GM23338 (cell line): ENCODE measurements at places on chromosomes 7 and 10.

GRCh38 chr10:43728425-43728824 is 79.7 kb upstream of the ZNF32 start:
- DNase-seq, result peak; percentile 6

DNA sequence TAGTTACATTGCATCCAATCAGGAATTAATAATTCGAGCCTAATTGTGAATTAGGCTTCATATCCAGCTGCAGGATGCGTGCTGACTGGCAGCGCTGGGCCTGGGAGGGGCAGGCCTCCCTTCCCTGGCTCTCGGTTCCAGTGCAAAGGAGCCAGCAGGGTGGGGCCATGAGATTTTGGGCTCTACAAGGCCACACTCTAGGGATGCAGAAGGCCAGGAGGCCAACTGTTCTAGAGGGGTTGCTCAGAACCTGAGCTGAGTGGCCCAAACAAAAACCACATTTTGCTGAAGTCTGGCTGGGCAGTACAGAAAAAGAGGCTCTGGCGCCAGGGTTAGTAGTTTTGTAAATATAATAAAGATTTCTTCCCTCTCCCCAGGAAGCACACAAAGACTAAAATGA is 72.3 kb downstream of the CLEC2L start:
- no peak for DNase-seq

DNA sequence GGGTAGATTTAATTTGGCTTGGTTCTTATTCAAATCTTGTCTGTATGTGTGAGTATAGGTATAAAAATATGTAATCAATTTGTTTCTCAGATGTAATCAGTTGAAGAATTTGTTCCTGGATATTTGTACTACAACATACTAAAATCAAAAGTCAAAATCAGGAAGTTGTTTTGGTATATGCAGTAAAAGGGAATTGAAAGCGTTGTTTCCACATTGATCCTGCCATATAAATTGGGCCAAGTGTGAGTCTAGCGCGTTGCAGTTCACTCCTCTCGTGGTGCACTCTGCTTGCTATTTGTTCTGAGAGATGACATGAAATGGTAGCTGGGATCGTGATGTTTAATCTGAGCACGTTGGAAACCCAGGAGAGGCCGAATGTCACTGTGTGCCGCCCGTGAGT is 55.9 kb downstream of the SHH start:
- DNase-seq, result no peak

GRCh38 chr7:28705350-28705749 is 252.8 kb downstream of the TRIL start:
- DNase-seq, result no peak

GRCh38 chr7:10889266-10889898 is 84.3 kb upstream of the PHF14 start:
- peak; percentile 77 for DNase-seq

DNA sequence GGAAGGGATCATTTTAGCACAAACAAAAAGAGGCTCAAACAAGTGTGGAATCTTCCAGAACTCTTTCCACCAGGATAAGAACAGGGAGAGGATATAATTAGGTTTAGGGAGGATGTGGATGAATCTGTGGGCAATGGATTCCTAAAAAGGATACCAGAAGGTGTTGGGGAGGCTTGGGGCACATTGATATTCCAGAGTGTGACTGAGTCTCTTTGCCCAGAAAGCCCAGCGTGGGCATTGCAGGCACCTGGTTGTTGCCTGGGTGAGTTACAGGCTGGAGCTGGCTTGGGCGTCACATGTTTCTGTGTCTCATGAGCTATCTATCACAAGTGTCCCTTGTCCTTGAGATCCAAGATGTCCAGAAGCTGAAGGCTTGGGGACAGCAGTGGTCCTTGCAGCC is 3.3 kb downstream of the COL26A1 start:
- no peak for DNase-seq

DNA sequence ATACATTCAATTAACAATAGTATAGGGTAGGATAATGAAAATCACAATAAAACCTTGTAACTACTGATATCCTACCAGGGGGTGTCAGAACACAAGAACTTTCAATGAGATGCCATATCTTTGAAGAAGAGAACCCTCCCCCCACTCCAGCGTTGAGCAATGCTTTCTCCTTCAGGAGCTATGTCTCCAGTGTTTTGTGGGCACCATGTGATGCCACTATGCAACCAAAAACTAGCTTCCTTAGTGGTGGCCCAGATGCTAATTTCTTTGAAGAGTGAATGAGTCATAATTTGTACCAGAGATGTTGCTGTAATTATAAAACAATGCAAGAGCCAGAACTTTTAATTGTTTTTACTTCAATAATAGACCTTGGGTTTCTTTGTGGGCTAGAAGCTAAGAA is 76.0 kb upstream of the ADO start:
- no peak for DNase-seq

- peak; percentile 31 for DNase-seq
These were observed 4.4 kb downstream of the SHTN1 start for GRCh38 chr10:117000580-117000979.

DNA sequence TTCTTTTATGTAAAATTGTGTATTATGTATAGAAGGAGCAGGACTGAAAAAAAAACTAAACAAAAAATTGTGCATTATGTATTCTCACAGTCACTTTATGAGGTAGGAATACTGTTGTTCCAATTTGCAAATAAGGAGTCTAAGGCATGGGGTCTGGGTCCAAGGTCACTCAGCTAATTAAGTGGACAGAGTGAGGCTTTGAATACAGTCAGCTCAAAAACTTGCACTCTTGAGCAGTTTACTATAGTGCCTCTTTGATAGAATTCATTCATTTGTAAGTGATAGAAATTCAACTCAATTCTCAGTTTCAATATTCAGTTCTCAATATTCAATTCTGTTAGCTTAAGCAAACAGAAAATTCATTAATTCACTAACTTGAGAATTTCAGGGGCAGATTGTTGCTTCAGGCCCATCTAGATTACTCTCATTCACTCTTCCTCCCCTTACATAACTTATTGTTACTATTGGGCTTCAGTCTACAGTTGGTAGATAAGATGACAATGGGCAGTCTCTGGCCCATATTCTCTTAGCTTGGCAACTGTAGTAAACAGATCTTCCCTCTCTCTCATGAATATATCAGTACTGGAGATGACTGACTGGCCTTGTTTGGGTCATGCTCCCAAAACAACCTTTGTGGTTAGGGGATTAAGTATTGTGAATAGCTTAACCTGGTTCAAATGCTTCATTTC is 86.6 kb downstream of the BTAF1 start:
- no peak for DNase-seq

- no peak for DNase-seq
These were observed 109.6 kb upstream of the SAMD8 start for GRCh38 chr10:75001715-75002350.

- no peak for DNase-seq
These were observed 4.3 kb downstream of the PGAM2 start for GRCh38 chr7:44060948-44061644.

DNA sequence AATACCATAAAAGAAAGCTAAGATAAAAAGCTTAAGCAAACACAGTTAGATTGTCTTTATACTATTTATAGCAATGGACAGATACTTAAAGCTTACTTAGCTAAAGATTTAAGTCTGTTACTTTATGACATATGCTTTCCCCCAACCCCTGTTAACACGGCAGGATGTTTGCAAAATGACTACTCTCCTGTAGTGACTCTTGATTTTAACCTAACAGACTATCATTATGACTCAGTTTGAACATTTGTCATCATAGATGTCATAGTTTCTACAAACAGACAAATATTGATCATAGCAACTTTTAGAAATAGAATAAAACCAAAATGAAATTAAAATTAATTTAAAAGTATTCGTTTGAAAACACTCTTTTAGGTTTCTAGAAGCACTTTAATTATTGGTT is 7.8 kb upstream of the COMMD3 start:
- no peak for DNase-seq
